ENCODE measurements at places on chromosomes 6 and 20.

DNA sequence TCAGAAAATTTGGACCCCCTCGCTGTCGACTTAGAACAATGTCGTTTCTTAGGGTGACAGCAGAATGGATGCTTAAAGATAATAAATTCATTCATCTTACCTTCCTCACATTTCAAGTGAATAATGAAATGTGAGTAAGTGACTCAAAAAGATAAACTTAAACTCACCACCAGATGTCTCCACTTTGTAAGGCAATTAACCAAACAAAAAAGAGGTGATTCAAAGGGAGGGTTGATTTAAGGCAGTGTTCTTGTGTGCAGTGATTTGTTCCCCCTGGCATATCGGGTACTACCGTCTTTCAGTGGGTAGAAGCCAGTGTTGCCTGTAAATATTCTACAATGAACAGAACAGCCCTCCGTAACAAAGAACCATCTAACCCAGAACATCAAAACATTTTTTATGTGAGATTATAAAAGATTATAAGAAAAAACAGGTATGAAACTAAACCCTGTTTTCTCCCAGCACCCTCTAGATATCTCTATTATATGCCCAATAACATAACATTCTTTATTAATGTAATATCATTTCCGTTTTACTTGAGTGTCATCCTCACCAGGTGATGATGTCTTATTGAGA is 589.7 kb downstream of the CBLN4 start:
- no peak for DNase-seq

DNA sequence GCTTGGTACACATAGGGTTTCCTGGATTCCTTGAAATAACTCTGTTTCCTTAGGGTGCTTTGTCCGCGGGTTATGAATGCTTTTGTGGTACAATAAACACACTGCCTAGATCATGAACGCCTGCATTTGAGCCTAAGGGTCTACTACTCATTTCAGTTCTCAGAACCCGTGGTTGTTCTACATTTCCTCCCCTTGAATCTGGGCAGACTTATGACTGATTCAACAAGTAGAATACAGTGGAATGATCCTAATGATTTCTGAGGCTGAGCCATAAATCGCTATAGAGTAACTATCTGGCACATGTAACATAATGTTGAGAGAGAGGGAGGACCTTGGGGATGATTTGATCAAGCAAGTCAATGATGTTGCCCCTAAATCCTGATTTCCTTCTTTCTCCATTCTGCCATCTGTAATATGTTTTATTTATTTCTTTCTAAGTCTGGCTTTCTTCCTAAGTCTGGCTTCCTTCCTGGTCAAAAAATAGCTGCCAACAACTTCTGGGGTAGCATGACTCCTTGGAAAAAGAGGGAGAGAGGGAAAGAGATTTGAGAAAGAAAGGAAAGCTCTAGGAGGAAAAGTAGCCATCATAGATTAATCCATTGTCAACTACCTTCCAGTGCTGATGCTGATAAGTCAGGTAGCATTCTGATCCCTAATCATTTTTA is 23.0 kb downstream of the ABRACL start:
- no peak for DNase-seq

- DNase-seq, result no peak
Observed at GRCh38 chr6:31096656-31097055, 15.7 kb downstream of the C6orf15 start.

DNA sequence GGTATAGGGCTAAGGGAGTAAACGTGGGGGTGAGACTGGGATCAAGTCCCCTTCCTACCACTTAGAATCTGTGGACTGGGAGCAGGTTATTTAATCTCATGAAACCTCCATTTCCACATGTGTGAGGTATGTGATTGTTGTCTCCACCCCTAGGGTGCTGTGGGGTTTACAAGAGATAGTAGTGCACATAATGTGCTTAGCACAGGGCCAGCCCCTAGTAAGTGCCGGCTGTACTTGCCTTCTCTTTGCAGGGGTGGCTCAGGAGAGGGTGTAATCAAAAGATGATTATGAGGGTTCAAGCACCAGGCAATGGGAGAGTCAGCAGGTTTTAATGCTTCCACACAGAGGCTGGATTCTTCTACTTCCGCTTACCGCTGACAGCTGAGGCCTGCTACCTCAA is 6.9 kb downstream of the NT5E start:
- DNase-seq, result peak; percentile 38

GRCh38 chr6:150347845-150348244 is 21.0 kb upstream of the IYD start:
- no peak for DNase-seq
